ENCODE measurements at places on chromosomes 13 and 19.

DNA sequence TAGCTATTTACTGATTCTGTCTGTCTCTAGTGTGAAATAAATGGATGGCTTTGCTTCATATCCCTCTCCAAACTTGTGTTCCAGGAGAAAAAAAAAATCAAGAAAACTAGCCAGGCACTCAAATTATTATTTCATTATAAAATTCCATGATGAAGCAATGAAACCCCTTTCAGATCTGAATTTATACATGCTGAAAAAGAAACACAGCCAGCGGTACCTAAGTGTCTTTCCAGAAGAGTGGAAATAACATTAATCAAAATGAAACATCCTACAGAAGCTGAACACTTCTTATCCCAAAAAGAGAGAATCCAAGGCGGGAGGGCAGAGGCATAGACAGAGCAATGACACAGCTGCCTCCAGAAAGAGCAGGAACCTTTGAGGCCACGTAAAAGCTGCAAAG, 15.9 kb downstream of the ENOX1 start:
- DNase-seq = no peak

DNA sequence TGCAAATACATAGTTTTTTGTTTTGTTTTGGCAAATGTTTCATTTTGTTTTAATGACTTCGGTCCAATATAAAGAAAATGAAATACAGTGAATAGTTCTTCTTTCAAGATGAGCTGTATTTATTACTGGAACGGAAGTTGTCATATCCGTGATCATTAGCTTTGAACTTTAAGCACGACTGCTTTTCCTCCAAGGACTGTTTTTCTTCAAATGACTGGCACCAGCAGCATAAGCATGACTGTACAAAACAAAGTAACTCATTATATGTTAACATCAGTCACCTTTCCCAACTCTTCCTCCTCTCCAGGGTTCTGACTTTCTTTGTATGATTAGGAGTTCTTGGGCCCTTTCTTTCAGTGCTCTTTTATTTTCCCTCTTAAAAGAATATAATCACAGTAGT, 20.5 kb downstream of the EDNRB start:
- DNase-seq = no peak

GRCh38 chr19:48510421-48511268, 990 bp downstream of the LMTK3 start:
- peak; percentile 24 for DNase-seq

- no peak for DNase-seq
These were observed 19.8 kb upstream of the RASA3 start for GRCh38 chr13:114152285-114152645.

- no peak for DNase-seq
These were observed 34.0 kb downstream of the CEBPA start for GRCh38 chr19:33268162-33268991.

- DNase-seq = peak; percentile 92
These were observed at the start of gene PCSK4 for GRCh38 chr19:1490311-1491113. Gene PCSK4 (minus strand): TSS chr19:1490350. CDS start chr19:1490346, 4 bp downstream.

DNA sequence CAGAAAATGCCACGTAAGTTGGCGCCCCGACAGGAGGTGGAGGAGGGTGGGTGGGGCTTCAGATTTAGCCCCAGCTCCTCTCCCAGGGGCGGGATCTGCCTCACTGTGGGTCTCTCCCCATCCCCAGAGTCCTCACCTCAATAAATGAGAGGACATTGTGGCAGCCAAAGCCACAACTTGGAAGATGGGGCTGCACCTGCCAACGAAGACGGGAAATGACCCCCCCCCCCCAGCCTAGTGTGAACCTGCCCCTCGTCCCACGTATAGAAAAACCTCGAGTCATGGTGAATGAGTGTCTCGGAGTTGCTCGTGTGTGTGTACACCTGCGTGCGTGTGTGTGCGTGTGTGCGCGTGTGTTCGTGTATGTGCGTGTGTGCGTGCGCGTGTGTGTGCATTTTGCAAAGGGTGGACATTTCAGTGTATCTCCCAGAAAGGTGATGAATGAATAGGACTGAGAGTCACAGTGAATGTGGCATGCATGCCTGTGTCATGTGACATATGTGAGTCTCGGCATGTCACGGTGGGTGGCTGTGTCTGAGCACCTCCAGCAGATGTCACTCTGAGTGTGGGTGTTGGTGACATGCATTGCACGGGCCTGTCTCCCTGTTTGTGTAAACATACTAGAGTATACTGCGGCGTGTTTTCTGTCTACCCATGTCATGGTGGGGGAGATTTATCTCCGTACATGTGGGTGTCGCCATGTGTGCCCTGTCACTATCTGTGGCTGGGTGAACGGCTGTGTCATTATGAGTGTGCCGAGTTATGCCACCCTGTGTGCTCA, 1.5 kb upstream of the TRAPPC5 start:
- DNase-seq = no peak

DNA sequence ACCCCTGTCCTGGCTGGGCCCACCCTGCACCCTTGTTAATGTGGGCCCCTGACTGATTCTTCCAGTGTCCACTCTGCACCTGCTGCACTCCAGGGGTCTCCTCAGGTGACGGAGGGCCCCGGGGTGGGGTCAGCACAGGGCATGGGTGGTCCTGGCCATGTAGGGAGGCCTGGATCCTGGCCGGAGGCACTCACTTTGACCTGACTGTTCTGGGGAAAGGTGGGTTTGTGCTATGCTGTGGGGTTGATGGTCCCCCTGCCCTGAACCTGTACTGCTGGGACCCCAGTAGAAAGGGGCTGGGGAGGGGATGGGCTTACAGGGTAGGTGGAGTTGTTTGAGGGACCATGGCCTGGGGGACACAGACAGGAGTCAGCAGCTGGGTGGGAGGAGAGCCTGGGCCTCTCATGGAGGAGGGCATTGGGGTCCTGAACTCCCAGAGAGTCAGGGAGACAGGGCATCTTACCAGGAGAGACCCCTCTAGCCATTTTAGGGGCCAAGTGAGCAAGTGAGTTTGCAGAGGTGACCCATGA, 25.8 kb upstream of the CEACAM1 start:
- DNase-seq = no peak

DNA sequence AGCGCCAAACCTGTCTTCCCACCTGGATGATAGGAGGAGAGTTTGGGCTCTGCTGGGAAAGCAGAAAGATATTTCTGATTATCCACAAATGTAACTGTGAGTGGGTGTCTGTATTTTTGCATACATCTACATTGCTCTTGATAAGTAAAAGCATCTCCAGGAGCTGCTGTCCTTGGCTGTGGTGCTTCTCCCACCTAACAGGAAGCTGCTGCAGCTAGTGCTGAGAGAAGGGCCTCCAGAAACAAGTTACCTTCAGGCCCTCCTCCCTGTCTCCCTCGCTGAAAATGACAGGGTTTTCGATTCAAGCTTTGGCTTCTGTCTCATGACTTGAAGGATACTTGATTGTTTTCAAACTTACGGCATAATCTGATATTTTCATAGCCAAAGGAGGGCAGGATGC, 90.1 kb downstream of the FOXO1 start:
- no peak for DNase-seq

DNA sequence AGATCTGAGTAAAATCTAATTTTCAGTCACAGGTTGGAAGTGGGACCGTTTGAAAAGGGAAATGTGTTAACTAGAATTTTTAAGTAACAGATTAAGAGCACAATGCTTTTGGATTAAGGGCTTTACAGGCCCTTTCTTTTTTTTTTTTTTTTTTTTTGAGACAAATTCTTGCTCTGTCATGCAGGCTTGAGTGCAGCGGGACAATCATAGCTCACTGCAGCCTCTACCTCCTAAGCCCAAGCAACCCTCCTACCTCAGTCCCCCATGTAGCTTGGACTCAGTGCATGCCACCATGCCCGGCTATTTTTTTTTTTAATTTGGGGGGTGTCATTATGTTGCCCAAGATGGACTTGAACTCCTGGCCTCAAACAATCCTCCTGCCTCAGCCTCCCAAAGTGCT, 363.7 kb downstream of the LIG4 start:
- DNase-seq = no peak

DNA sequence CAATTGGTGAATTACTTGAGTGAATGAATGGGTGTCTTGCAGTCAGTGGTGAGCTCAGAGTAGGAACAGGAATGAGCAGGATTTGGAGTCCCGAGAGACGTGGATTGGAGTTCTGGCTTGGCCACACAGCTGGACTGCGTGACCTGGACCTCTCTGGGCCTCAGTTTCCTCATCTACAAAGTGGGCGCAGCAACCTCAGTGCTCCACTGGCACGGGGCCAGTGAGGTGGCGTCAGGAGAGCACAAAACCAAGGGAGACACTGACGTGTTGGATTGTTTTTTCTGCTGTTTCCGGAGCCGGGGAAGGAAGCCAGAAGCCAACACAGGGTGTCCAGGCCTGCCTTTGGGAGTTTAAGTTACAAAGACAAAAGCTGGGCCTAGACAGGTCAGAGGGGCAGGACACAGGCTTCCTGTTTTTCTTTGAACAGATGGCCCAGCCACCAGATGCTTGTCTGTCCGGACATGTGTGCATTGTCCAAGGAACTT, 6.5 kb upstream of the DOCK6 start:
- DNase-seq = no peak

- DNase-seq = no peak
These were observed 96.2 kb upstream of the RFC3 start for GRCh38 chr13:33721724-33722123.

DNA sequence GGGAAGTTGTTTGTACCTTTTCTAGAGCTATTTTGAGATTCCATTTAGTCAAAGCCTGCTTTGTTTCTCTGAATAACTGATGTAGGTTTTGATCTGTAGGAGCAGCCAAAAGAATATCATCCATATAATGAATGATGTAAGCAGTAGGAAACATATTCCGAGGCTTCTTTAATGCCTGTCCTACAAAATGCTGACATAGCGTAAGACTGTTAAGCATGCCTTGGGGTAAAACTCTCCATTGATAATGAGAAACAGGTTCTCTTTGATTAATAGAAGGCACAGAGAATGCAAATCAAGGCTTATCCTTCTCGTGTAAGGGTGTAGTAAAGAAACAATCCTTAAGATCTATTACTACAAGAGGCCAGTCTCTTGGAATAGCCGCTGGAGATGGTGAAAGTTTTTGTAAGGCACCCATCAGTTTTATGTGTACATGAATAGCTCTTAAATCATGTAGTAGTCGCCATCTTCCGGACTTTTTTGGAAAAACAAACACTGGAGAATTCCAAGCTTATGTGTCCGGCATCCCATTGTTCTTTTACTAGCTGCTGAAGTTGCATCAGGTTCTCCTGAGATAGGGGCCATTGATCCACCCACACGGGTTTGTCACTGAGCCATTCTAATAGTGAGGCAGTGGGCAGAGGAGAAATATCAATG, 13.5 kb downstream of the FPR3 start:
- no peak for DNase-seq

GRCh38 chr19:39133431-39134270, 8.1 kb downstream of the PAK4 start:
- no peak for DNase-seq

All from NCI-H2029 treated with DMSO at 0.1 percent for 48 hours (cell line).